ENCODE measurements at places on chromosomes 5 and 9. TPM values are rescaled to one million over a fixed set of nuclear protein-coding genes. Genes with fewer than 3 reads are reported as not detected.

GPR150 gene
- polyA plus RNA-seq = 2.2 TPM

SHOC1 gene
- not detected for polyA plus RNA-seq

DNA sequence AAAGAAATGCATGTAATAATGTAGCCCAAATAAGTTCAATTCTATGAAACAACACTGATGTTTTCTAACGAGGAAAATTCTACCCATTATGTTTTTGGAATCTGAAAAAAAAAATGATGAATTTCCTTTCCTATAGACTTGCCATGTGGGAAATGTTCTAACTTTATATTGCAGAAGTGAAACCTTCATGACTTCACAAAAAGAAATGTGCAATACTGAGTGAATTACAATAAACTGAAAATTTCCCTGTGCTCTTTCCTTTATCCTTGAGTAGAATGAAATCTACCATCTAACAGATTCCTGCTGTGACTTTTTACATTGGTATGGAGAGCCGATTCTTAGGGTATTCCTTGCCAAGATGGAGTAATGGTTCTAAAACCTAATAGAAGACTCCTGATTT is 1622.5 kb downstream of the MAT2B start:
- H3K4me3 ChIP-seq = no peak overlapping the region
- H3K4me1 ChIP-seq = no peaks in the 10 kb centered on the region
- no peak overlapping the region for H3K27ac ChIP-seq
- no peaks in the 10 kb centered on the region for H3K36me3 ChIP-seq
- no peak for DNase-seq

GRXCR2 gene
- polyA plus RNA-seq = not detected

GRCh38 chr5:95068289-95068910 is 216.5 kb downstream of the MCTP1 start:
- no peaks in the 10 kb centered on the region for H3K27me3 ChIP-seq
- no peak for DNase-seq
- no peaks in the 10 kb centered on the region for H3K36me3 ChIP-seq
- no peak overlapping the region for H3K4me3 ChIP-seq
- H3K27ac ChIP-seq = no peak overlapping the region
- H3K4me1 ChIP-seq = no peaks in the 10 kb centered on the region

FGF1 gene
- not detected for polyA plus RNA-seq

DNA sequence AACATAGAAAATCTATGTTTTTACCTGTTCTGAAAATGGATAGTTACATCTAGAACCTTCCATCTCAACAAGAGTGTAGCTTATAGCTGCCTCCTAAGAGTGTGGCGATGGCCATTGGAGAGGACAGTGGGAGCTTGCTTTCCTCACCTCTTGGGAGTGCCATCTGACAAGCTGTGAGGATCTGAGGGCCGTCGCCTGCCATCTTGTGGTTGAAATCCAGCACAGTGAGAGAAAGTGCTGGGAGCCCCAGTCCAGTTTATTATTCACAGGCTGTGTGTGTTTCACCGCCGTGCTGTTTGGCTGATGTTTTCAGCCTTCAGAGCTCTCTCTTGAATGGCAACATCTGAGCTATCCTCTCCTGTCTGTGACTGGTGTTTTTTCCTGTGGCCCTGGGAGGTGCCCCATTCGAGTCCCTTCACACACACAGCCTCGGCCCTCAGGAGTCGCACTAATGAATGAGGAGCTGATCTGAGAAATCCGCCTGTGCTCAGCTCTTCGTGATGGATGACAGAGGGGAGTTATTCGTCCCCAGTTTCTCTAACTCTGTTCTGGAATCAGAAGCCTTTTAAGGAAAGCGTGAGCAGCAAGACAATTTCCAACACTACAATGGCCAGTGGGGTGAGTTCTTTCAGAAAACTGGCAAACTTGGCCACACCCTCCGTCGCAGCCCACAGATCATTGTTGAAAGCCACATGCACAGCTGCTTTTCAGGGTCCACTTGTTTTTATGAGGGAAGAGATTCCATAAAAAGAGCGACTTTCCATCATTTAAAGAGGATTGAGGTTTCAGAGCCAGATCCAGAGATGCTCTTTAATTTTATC is 170.3 kb downstream of the PDZD2 start:
- H3K27ac ChIP-seq = no peak overlapping the region
- H3K27me3 ChIP-seq = peaks cover 6% of the 10 kb centered on the region
- no peak overlapping the region for H3K4me3 ChIP-seq
- no peaks in the 10 kb centered on the region for H3K36me3 ChIP-seq
- DNase-seq = no peak

GRCh38 chr9:36937346-36937745 is 96.7 kb downstream of the PAX5 start:
- no peak overlapping the region for H3K27ac ChIP-seq
- no peaks in the 10 kb centered on the region for H3K36me3 ChIP-seq
- H3K4me1 ChIP-seq = peaks cover 15% of the 10 kb centered on the region
- peaks cover 5% of the 10 kb centered on the region for H3K27me3 ChIP-seq

NTNG2 gene
- 1.0 TPM for polyA plus RNA-seq

CDX1 gene
- not detected for polyA plus RNA-seq

UGT3A1 gene
- polyA plus RNA-seq = not detected

DNA sequence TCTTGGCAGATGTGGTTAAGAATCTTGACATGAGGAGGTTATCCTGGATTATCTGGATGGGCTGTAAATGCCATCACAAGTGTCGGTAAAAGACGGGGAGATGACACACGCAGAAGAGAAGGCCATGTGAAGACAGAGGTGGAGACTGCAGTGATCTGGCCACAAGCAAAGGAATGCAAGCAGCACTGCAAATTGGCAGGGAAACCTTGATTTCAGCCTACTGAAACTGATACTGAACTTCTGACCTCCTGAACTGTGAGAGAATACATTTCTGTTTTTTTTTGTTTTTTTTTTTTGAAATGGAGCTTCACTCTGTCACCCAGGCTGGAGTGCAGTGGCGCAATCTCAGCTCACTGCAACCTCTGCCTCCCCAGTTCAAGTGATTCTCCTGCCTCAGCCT is 92.4 kb upstream of the NFIL3 start:
- no peaks in the 10 kb centered on the region for H3K4me1 ChIP-seq
- no peak overlapping the region for H3K4me3 ChIP-seq
- no peak overlapping the region for H3K27ac ChIP-seq
- no peaks in the 10 kb centered on the region for H3K36me3 ChIP-seq

GRCh38 chr5:135221696-135222095 is 177.3 kb downstream of the MACROH2A1 start:
- DNase-seq = no peak
- no peaks in the 10 kb centered on the region for H3K36me3 ChIP-seq
- H3K4me1 ChIP-seq = no peaks in the 10 kb centered on the region
- H3K4me3 ChIP-seq = no peak overlapping the region
- H3K27ac ChIP-seq = no peak overlapping the region
- no peaks in the 10 kb centered on the region for H3K27me3 ChIP-seq

- no peak for DNase-seq
- H3K27me3 ChIP-seq = peaks cover 55% of the 10 kb centered on the region
- H3K4me1 ChIP-seq = peaks cover under 1% of the 10 kb centered on the region
- H3K4me3 ChIP-seq = no peak overlapping the region
- H3K27ac ChIP-seq = no peak overlapping the region
Observed at GRCh38 chr5:73374520-73375190, 73.9 kb downstream of the FOXD1 start.

DNA sequence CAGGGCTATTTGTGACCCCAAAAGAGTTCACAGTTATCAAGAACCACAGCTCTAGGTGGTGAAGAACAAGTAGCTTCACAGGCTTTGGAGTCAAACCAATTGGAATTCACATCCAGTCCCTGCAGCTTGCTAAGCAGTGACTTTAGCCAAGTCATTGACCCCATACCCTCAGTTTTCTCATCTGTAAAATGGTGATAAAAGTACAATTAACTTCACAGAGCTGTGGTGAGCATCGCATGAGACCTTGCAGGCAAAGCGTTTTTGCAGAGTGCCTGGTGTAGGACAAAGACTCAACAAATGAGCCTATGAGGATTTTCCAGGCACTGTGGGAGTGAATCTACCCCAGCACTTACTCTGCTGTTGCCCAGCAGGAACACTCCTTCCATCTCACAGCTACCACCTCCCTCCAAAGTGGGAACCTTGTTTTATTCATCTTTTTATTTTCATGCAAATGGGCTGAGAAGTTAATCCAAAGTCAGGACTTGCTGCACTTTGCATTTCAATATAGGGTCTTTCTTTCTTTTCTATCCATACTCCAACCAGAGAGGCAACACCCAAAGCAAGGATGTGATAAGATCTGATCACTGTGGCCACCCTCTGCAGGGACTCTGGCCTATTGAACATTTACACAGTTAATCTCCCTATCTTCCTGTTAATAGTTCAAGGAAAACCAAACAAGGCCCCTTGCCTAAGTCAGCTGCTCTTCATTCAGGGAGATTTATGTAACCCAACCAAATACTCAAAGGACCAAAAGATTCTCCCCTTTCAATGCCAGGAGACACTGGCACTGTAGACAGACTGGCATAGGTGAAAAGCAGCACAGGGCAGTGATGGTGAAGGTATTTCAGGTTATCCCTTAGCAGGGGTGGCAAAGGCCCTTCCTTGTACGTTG is 41.9 kb downstream of the ABCA1 start:
- H3K27me3 ChIP-seq = no peaks in the 10 kb centered on the region
- no peak for DNase-seq

DNA sequence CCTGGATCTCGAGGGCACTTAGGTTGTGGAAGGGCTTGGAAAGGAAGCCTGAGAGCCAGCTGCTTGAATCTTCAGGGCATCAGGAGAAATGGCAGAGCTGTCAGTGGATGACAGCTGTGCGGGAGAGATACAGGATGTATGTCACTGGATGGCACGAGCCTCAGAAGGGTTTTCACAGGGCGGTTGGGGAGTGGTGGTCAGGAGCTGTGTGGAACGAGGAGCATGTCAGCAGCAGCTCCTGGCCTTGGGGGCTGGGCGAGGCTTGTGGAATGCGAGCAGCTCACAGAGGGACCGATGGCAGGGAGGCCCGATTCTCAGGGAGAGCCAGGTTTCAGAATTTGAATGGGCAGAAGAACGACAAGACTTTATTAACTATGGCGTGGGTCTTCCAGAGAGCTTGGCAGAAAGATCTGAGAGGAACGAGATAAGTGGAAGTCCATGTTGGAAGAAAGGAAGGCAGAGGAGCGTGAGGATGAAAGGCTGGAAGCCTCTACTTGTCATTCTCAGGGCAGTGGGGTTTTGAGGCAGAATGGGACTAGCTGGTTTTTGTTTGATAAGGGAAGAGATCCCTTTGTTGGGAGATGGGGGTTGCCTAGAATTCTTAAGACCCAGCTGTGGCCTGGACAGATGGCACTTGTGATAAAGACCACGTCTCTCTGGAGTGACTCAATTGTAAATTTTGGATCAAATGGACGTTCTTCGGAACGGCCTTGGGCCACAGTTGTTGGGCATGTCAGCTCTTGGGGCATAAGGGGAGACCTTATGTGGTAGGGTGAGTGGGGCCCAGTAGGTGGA is 60.3 kb downstream of the SNX30 start:
- H3K36me3 ChIP-seq = peaks cover 7% of the 10 kb centered on the region
- no peaks in the 10 kb centered on the region for H3K27me3 ChIP-seq
- H3K4me1 ChIP-seq = no peaks in the 10 kb centered on the region
- H3K27ac ChIP-seq = no peak overlapping the region
- H3K4me3 ChIP-seq = no peak overlapping the region

PTGER4 gene
- 36.0 TPM for polyA plus RNA-seq

NRARP gene
- polyA plus RNA-seq = not detected

ACOT12 gene
- not detected for polyA plus RNA-seq

DNA sequence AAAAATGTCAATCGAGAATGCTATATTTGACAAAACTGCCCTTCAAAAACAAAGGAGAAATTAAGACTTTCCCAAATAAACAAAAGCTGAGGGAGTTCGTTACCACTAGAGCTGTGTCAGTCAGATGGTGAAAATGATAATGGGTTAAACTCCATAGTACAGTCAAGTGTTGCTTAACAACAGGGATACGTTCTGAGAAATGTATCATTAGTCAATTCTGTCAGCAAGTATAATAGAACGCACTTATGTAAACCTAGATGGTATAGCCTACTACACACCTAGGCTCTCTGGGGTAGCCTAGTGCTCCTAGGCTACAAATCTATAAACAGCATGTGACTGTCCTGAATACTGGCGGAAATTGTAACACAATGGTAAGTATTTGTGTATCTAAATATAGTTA is 138.7 kb downstream of the DRD1 start:
- H3K27me3 ChIP-seq = peaks cover 8% of the 10 kb centered on the region
- no peaks in the 10 kb centered on the region for H3K4me1 ChIP-seq
- peaks cover 19% of the 10 kb centered on the region for H3K36me3 ChIP-seq

- no peak overlapping the region for H3K27ac ChIP-seq
- no peak overlapping the region for H3K4me3 ChIP-seq
- H3K36me3 ChIP-seq = no peaks in the 10 kb centered on the region
- no peaks in the 10 kb centered on the region for H3K27me3 ChIP-seq
- no peaks in the 10 kb centered on the region for H3K4me1 ChIP-seq
Observed at GRCh38 chr9:17528859-17529258, 50.0 kb upstream of the SH3GL2 start.

GRCh38 chr9:10005206-10005605 is 607.6 kb downstream of the PTPRD start:
- no peaks in the 10 kb centered on the region for H3K4me1 ChIP-seq
- H3K4me3 ChIP-seq = no peak overlapping the region
- H3K27ac ChIP-seq = no peak overlapping the region

FBP2 gene
- polyA plus RNA-seq = not detected

Measured in naive thymus-derived CD8-positive, alpha-beta T cell (primary cell).